ENCODE measurements at places on chromosomes 3 and 15. TPM values are rescaled to one million over a fixed set of nuclear protein-coding genes. Genes with fewer than 3 reads are reported as not detected.
A peak's percentile ranks its signal among the peaks of the same experiment; 100 is the strongest.

DNA sequence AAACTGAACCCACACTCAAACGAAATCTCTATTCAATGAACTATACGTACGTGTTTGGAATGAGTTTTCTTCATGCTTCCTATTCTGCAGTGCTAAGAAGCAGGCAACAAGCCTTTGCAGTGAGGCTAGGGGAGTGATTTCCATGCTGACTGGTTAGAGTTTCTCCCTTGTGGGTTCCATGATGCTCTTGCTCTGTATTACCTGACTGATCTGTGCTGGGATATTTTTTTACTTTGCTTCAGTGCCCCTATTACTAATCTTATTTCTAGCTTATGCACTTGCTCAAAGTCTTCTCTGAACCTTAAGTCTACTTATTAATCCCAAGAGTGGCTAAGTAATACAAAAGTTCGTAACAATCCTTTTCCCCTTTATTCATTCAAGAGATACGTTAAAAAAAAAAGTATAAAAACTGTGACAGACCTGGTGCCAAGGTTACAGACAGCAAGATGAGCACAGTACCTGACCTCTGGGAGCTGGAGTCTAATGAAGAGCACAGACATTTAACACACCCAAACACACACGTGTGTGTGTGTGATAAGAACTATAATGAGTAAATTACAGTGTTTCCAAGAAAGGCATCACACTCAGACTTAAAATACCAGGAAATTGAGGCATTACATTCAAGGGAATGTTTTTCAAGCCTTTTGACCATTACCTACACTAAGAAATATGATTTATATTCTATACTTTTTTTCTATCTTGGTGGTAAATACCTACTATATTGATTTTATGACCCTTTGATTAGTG, 50.5 kb upstream of the FBN1 start:
- no peak for DNase-seq

DNA sequence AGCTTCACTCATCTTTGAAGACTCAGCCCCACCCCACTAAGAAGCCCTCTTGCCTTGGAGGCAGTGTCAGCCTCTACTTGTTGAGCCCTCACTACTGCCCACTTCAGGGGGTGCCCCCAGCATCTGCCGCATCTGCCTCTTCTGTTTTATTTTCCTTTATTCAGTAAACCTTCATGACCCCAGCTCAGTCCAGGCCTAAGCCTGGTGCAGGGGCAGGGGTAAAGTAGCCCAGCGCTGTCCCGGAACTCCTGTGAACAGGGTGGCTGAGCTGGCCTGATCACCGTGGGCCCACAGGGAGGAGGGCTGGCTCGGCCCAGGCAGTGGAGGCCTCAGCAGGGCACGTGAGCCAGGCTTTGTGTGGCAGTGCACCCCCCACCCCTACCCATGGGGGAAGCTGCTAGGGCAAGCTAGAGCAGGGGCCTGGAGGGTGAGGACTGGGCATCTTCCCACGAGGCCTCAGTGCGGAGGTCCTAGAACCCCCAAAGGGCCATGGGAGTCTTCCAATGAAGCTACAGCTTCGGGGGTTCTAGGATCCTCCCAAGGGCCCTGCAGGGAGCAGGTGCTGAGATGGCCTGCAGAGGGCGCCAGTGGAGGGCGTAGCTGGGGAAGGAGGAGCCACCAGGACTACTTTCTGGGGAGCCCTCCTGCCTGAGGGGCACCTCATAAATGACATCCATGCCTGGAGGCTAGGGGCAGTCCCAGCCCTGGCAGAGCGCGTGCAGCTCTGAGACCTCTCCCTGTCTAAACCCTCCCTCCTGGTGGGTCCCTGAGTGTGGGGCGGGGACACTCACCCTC, 36.0 kb downstream of the TSPAN3 start:
- peak; percentile 74 for DNase-seq

DNA sequence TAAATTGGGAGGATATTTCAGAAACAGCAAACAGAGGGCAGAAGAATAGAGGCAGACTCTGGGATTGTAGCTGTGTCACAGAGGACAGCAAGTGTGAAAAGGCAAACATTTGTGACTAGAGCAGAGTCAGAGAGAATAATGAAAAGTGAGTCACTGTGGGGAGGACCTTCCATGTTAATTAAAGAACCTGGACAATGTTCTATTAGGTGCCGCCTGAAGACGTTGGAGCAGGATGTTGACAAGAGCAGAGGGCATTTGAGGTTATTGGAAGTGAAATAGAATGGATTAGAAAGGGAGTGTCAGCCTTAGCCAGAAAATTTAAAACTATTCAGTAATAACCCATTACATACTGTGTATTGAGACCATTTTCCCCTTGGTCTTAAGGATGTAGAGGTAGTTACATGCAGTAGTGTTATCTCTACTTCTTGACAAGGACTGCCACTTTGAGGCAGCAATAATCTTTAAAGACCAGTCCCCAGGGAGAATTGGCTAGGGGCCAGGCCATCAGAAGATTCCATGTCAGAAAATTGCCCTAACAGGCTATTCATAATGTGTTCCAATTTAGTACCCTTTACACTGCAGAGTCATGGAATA, 5.8 kb downstream of the ACKR2 start:
- DNase-seq, result no peak

DNA sequence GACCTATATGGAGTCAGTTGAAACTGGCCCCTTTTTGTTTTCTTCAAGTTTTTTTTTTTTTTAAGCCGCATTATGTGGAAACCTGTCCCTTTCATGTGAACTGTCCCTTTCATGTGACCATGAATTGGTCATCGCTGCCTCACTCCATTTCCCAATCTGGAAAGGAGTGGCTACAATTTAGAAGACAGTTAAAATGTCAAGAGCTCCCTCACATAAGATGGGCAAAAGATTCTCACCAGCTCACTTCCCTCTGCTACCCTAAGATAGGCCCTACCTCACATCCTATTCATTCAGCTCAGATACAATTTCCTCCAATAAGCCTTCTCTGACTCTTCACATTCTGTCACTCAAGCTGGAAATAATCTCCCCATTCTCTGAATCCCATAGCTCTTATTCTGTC, 111.3 kb upstream of the BCL6 start:
- no peak for DNase-seq

GRCh38 chr3:163622384-163622783, 1455.9 kb downstream of the SI start:
- DNase-seq, result no peak

- DNase-seq, result no peak
Observed at GRCh38 chr3:139572847-139573672, 33.5 kb upstream of the RBP1 start.

- DNase-seq, result no peak
Observed at GRCh38 chr15:38605744-38606143, 41.1 kb upstream of the RASGRP1 start.

DNA sequence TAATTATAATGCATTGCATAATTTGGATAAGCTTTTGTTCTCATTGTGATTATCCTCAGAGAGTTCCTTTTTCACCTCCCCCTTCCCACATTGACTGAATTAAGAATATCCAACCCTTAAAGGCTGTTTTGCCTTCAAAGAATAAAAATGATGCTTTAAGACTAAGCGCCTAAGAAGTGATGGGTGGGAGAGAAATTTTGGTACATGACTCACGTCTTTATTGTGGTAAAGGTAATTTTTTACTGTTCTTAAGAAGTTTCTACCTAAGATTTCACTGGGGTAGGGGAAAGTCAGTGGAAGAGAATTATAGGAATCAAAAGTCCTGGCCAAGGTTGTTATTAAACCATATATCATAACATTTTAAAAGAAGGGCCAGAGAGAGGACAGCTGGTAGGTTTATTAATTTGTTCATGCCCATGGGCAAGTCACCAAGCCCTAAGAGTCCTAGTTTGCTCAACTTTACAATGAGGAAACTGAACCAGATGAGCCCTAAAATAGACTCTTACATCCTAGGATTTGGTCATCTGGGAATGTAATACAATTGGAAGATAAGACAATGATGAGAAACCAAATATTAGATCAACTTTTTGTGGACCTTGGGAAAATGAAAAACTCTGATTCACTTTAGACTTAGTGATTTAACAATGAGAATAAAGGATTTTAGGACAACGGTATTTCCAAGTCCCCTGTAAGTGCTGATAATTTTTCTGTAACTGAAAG, 101.1 kb upstream of the RASGRP1 start:
- no peak for DNase-seq

DNA sequence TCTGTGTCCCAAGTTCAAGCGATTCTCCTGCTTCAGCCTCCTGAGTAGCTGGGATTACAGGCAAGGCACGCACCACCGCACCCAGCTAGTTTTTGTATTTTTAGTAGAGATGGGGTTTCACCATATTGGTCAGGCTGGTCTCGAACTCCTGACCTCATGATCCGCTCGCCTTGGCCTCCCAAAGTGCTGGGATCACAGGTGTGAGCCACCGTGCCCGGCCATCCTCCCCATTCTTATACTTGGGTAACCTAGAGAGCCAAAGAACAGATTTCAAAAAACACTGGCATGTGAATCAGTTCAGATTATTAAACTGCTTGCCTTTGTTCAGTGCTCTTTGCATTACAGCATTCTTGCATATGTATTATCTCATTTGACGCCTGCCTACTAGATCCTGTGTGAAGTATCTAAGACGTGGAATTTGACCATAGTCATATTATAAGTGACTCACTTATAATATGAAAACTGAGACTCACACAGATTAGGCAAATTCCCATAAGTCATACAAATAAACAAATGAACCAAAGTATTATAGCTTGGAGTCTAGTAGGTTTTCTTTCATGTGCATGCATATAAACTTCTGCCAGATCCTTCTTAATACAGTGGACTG, 123.5 kb downstream of the UNC13C start:
- no peak for DNase-seq

DNA sequence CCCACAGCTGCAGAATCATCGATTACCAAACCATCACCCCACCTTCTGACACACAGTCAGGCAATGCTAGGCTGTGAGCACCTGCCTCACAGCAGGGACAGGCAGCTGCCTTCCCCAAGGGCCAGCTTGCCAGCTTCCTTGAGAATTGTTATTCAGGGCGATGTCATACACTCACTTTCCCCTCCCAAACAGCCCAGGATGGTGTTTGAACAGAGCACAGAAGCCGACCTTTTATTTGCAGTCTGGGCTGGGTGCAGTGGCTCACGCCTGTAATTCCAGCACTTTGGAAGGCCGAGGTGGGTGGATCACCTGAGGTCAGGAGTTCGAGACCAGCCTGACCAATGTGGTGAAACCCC, 84.5 kb upstream of the HERC1 start:
- DNase-seq, result no peak

- DNase-seq, result no peak
Observed at GRCh38 chr3:109683746-109684145, 346.4 kb upstream of the DPPA4 start.

DNA sequence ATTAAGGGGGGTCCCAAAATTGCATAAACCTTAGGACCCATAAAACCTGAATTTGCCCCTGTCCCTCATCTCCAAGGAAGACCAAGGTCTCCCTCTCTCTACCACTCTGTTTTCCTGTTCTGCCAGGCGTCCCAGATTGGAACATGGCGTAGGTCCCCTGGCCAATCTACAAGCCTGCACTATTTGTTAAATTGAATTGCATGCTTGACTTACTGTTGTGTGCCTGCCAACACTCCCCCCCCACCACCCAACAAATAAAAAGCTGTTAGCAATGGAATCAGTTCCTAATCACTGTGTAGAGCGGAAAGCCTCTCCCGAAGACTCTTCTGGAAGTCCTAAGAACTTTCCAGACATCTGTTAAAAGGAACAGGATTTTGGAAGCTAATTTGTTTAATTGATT, 11.7 kb downstream of the CTXND1 start:
- DNase-seq, result no peak

DNA sequence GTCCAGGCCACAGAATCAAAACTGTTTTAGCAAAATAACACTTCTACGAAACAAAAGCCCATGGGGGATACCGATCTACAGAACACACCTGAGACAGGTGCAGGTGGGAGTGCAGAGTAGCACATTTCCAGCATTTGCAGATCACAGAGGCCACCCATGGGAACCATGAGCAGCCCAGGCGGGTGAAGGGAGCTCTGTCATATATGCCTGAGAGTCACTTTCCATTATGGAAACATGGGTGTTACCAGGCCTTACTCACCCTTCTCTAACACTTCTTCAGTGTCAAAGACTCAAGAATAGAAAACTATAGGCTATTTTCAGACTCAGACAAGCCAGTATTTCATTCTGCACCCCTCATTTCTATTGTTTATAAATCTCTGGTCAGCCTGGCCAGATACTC, 3.5 kb downstream of the PLA1A start:
- no peak for DNase-seq

- DNase-seq, result no peak
Observed at GRCh38 chr15:95988574-95988887, 342.0 kb upstream of the NR2F2 start.

DNA sequence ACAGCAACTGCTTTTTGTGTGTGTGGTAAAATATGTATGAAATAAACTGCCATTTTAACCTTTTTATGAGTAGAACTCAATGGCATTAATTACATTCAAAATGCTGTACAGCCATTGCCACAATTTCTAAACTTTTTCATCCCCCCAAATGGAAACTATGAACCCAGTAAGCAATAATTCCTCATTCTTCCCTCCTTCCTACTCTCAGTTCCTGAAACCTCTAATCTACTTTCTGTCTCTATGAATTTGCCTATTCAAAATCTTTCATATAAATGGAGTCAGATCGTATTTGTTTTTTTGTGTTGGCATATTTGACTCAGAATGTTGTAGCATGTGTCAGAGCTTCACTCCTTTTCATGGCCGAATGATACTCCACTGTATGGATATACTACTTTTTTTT, 5.3 kb upstream of the BLM start:
- DNase-seq, result no peak

DNA sequence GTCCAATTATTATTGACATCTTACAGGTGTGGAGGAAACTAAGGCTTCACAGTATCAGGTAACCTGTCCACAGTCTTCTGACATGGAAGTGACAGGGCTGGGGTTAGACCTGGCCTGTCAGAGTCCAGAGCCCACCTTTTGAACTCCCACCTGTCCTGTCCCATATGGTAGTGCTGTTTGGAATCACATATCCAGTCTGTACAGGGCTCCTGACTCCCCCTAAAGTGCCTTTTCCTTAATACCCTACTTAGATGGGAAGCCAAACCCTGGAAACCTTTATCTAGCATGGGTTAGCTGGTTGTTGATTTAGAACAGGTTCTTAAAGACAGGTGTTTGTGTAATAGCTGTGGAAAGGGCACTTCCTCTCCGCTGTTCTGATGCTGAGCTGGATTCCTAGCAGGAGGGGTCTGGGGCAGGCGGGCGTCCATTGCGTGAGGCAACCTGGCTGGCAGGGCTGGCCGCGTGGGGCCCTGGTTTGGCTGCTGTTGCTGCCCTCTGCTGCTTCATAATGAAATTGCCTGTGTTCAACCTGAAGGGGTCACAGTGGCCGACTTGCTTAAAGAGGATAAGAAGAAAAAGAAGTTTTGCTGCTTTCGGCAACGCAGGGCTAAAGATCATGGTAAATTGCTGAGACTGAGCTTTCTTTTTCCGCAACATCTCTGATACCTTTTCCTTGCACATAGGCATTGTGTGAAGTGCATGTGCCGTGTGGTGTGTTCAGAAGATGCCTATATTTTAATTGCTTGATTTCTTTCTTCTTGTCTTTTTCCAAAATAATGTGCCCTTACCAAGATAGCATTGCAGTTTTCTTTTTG, 136.2 kb downstream of the CHDH start:
- DNase-seq, result peak; percentile 90

POPDC2 gene
- 2.7 TPM for total RNA-seq

LTF gene
- total RNA-seq, result 14.3 TPM
